C1 segment of cervical spinal cord (tissue), 14 donors: ENCODE measurements at places on chromosomes 13 and 19.

DNA sequence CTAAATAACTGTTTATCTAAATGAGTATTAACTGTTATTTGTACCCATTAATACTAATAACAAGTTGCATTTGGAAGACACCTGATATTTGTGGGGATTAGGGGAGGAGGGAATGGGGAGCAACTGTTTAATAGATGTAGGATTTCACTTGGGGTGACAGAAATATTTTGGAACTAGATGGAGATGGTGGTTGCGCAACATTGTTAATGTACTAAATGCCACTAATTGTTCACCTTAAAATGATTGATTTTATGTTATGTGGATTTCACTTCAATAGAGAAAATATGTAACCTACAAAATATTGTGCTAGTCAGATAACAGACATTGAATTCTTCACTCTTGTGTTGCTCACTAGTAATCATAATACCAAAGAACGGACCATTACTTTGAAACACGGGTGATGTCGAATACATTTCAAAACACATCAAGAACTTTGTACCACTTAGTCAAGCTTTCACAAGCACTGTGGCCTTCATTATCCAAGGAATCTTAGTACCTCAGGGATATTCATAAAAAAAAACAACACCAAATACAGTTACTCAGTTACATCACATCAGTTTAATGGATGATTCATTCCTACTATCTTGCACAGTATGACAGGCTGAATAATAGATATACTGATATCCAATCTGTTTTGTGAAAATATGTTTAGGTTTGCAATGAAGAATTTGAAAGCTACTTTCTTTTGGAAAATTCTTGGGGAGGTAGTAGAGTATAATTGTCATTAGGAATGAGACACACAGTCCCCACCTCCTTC lies 721.8 kb downstream of the PCDH9 start:
- DNase-seq: no peak

GRCh38 chr19:18074192-18074591 lies 12.5 kb downstream of the IL12RB1 start:
- no peak for DNase-seq

DNA sequence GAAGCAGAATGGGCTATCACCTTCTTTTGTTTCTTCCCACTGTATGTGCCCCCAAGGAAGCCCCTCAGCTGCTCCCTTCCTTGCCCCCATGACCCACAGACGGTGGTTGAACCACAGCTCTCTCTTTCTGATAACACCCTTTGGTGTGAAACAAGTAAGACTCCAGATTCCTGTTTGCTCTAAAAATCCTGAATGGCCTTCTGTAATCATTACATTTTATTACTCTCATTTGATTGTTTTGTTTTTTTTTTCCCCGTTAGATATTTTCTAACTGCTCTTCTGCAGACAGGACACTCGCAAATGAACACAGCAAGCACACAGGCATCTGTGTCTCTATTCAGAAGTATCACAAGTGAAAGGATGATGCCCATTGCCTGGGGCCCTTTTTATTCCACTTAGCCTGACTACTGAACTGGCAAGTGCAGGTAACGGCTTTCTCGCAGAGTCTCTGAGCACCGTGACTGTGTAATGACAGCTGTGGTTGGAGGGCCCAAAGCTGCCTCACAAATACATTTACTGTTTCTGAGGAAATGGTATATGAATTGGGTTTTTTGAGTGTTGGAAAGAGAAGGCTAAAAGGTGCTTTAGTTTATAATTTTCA lies 59.3 kb downstream of the OXGR1 start:
- no peak for DNase-seq

- no peak for DNase-seq
These were observed 3.3 kb downstream of the ICAM5 start for GRCh38 chr19:10292789-10293636.

DNA sequence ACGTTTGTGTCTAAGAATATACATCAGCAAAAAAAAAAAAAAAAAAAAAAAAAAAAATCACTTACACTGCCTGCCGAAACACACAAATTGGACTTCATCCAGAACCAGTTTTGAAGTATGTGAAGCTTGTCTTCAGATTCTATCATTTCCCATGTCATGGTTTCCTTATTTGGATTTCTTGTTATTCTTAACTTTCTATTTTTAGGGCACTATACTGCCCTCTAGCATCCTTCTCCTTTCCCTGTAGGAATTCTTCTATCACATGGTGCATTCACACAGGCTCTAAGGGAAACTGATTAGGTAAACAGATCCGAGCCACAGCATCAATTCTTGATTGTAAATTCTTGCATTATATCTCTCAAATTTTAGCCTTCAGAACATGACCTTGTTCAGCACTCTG lies 1507.5 kb downstream of the OLFM4 start:
- no peak for DNase-seq

- DNase-seq: no peak
These were observed 21.3 kb upstream of the F7 start for GRCh38 chr13:113084094-113084942.

DNA sequence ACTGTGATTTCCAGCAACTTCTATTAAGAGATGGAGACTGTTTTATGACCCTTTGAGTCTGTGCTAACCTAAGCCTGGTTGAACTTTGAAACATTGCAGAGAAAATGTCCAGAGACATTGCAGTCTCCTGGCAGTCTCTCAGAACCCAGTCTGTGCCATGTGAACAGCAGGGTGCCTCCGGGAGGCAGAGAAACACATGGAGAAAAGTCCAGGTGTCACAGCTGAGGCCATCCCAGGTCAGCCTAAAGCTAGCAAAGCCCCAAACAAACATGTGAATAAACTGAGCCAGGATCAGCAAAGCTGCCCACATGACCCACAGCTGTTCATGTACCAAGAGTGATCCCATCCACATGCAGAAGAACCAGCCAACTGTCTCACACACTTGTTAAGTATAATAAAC lies 7.8 kb downstream of the CYP4F11 start:
- DNase-seq: no peak

- DNase-seq: no peak
These were observed 45.3 kb upstream of the TRPC4 start for GRCh38 chr13:37914781-37915391.

DNA sequence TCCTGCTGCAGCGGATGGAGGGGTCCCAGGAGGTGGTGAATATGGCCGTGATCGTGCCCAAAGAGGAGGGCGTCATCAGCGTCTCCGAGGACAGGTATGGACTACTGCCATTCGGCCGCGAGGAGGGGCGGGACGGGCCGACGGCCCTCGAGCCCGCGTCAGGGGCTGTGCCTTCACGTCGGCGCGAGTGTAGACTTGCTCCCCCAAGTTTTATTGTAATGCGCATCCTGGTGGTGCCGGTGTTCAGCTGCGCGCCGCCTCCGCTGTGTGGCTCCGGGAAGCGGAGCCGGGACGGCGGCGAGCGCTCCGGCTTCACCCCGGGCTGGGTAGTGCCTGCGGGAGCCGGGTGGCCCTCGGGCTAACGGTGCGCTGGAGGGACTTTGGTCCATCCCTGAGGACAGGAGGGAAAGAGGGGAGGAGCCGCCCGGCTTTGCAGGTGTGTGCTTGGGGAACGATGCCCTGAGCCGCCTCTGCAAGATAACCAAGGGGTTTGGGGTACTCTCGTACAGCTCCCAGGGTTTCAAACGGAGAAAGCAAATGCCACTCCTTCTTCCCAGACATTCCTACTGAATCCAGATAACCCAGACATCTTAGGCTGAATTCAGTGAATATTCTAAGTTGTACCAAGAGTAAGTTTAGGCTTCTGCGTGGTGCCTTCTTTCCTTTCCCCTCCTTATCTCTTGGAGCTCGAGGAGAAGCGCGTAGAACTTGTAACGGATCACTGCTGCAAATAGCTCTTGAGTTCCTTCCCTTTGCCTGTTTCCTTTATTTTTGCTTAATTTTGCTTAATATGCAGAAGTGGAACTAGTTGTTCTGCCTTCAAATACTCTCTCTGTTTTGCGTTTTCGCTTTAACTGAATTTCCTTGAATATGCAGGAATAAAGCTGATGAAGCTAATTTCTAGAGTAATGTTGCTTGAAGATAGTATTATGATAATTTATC lies 740 bp downstream of the WDFY2 start:
- DNase-seq: peak; percentile 60
